Activated CD8-positive, alpha-beta memory T cell treated with anti-CD3 and anti-CD28 coated beads, Interleukin-2, amount 50 U/mL, for 48 hours (primary cell): ENCODE measurements at places on chromosomes 7 and 10.

- no peak for DNase-seq
Observed at GRCh38 chr10:23540401-23541030, 101.6 kb downstream of the OTUD1 start.

- no peak for DNase-seq
Observed at GRCh38 chr7:80249619-80250295, 115.1 kb downstream of the GNAI1 start.

GRCh38 chr10:77649333-77650331 lies 12.0 kb upstream of the KCNMA1 start:
- no peak for DNase-seq

GRCh38 chr7:117808341-117808757 lies 64.9 kb downstream of the CTTNBP2 start:
- DNase-seq: no peak

DNA sequence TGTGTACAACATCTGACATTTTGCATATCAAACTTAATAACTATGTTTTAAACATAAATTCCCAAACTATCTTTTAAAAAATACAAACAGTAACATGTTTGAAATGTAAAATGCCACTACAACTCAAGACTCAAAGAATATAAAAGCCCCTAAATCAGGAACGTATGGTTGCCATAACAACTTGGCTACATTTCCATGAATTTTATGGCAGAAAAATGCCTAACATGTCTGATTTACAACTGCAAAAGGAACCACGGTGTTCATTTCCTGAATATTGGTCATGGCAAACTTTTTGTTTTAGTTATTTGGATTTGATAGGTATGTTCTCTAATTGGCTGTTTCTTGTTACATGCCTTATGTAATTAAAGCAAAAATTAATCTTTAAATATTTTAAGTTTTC lies 2.0 kb downstream of the SOSTDC1 start:
- DNase-seq: no peak

DNA sequence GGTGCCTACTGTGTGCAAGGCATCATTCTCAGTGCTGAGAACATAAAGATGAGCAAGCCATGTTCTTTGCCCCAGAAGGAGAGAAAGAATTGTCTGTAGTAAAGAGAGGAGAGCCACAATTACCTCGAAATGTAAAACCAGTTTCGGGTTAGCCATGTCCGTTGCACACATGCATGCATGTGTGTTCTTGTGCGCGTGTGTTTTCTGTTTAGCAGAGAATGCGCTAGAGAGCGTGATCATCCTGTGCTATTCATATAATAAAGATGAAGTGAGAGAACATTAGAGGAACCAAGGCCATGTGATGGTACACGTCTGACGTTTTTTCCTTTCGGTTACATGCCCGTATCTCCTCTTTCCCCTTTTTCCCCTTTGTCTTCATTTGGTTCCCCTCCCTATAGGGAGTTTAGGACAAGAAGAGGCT lies 158.2 kb downstream of the CELF2 start:
- DNase-seq: no peak

DNA sequence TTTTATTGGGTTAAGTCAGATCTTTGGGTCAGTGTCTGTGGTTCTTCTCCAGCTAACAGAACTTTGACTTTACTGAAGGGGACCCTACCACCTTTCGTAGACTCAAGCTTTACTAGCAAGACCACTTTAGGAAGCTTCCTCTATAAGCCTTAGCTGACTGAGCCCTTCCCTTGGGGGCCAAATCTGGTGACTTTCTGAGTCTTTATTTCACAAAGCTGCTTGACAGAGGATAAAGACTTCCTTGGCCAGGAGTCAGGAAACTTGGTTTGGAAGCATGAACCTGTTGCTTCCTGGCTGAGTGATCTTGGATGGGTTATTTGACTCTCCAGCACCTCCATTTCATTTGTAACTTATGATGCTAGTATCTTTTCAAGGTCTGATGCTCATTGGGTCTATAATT lies 466.7 kb downstream of the TYW1 start:
- no peak for DNase-seq

DNA sequence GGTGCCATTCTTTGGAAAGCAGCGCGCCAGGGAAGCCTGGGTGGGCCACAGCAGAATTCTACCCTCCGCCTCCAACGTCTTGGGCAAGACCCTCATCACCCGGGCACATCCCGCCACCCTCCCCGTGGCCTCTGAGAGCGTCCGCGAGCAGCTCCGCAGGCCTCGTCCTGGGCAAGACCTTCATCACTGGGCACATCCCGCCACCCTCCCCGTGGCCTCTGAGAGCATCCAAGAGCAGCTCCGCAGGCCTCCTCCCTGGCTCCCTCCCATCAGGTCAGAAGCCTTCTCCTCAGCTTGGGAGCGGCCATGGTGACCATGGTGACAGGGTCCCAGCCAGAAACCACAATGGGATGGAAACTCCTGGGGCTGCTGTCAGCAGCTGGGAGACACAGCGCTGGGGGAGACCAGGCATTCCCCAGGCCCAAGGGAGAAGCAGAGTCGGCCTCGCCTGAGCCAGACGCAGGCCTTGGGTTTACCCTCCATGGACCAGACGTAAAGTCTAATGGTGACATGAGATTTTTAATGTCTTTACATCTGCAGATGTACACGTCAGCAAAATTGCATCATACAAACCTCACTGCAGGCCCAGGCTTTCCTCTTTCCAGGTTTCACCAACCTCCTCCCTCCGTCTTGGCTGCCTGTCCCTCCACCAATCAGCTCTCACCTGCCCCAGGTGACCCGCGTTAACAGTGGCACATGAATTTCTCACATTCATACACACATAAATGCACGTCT lies 55.1 kb upstream of the PPP2R2D start:
- DNase-seq: peak; percentile 18

DNA sequence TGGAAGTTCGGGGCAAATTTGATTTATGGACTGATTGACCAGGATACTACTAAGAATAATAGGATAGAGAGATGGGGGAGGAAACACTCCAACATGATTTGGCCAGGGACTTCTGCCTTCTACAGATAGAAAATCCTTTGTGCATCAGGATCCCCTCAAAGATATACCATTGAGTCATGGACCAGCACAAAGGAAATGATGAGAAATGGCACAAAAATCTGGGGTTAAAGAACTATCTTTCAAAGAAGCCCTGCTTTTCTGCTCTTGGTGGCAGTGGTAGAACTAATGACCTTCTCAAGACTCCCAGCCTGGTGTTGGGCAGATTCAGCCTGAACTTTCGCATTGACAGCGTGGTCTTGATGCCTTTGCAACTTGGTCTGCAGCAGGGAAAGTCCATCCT lies 27.6 kb upstream of the LAMB1 start:
- no peak for DNase-seq

DNA sequence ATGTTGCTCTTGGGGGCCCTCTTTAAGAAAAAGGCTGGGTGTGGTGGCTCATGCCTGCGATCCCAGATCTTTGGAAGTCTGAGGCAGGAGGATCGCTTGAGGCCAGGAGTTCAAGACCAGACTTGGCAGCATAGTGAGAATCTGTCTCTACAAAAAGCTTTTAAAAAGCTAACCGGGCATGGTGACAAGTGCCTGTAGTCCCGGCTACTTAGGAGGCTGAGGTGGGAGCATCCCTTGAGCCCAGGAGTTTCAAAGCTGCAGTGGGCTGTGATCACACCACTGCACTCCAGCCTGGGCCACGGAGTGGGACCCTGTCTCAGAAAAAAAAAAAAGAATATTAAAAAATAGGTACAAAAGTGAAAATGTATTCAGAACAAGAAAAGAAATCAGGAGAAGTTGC lies 38.1 kb upstream of the SLC39A12 start:
- no peak for DNase-seq

DNA sequence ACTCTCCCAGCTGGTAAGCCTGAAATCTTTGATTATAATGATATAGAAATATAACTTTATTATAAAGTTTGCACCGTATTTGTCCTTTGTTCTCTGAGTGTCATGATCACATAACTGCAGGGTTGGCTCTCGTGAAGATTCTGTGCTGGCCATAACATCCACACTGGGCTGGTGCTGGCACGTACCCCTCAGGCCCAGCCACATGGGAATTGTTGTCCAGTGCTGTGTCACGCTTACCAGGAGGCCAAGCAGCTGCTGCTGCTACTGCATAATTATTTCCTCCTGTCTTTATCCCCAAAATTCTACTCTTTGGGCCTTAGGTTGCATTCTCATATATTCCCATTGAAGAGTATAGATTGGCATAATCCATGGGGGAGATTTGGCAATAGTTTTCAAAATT lies 20.8 kb upstream of the UCN3 start:
- DNase-seq: no peak
